ENCODE measurements at places on chromosomes 4 and X.

GRCh38 chr4:94332983-94333590 lies 9.5 kb downstream of the HPGDS start:
- H3K4me1 ChIP-seq, result no peaks in the 10 kb centered on the region
- no peak for ATAC-seq
- H3K36me3 ChIP-seq, result no peaks in the 10 kb centered on the region
- H3K27ac ChIP-seq, result no peak overlapping the region
- H3K4me3 ChIP-seq, result no peak overlapping the region

DNA sequence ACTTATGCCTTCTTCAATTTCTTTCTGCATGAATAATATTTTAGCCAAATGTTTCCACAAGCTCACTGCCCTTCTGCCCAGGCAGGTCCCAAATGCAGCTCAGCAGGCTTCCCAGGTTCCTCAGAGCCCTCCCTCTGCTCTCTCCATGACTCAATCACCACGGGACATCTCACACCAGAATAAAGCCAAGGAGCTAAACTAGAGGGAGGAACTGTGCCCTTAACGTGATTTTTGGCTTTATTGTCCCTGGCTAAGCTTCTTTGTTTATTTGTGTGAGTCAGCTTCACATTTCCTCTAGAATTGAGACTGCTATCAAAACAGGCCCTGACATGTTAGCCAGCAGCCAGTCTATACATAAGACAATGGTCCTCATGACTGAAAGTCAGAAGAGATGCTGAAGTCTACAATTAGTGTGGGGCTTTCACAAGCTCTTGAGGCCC lies 186.4 kb upstream of the GALNT7 start:
- H3K27ac ChIP-seq, result no peak overlapping the region
- H3K4me1 ChIP-seq, result no peaks in the 10 kb centered on the region
- H3K27me3 ChIP-seq, result peaks cover 15% of the 10 kb centered on the region
- no peaks in the 10 kb centered on the region for H3K36me3 ChIP-seq
- peak; percentile 16 for ATAC-seq

DNA sequence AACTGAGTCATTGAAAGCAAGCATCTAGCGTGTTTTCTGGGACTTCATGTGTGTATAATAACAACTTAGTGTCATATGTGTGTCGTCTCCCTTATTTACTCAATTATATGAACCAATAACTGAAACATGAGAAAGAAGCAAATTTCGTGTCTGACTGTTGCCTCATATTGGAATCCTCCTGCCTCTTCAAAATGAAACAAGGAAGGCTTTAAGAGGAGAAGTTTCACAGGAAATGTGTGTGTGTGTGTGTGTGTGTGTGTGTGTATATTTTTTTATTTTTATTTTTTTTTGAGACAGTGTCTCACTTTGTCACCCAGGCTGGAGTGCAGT lies 145.8 kb upstream of the SFRP2 start:
- peaks cover 5% of the 10 kb centered on the region for H3K4me1 ChIP-seq
- no peak for ATAC-seq
- H3K27me3 ChIP-seq, result peaks cover 31% of the 10 kb centered on the region
- no peaks in the 10 kb centered on the region for H3K36me3 ChIP-seq
- no peak overlapping the region for H3K4me3 ChIP-seq

DNA sequence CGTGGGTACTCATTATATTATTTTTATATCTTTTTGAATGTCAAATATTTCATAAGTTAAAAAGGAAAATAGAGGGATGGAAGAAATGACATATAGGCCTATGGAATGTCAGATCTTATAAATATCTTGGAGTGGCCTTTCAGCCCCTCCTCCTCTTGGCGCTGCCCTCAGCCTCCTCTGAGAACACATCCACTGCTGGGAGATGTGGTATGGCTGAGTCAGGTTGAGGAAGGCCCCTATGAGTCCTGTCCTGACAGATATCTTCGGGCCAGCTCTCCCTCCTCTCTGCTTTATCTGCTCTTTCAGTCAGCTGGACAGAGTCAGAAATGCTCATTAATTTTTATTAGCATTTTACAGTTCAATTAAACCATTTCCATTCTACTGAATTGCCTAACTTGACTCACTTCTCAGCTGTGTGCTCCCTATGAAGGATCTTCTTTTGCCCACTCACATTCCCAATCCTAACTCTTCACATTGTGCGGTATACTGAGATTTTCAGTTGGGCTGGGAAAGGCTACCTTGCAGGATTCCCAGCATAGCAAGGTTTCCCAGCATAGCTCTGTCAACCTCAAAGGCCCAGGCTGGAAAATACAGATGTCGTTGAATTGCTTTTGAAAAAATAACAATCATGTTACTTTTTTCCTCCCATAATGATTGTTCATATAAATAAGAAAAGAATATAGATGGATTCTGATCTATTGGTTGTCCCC lies 128.0 kb downstream of the ARHGEF9 start:
- H3K4me3 ChIP-seq, result no peak overlapping the region
- no peak overlapping the region for H3K27ac ChIP-seq
- peaks cover 48% of the 10 kb centered on the region for H3K36me3 ChIP-seq

GRCh38 chr4:128810331-128810870 lies 901 bp downstream of the JADE1 start:
- peaks cover 10% of the 10 kb centered on the region for H3K4me1 ChIP-seq
- no peaks in the 10 kb centered on the region for H3K36me3 ChIP-seq

- no peaks in the 10 kb centered on the region for H3K4me1 ChIP-seq
- H3K4me3 ChIP-seq, result no peak overlapping the region
- H3K36me3 ChIP-seq, result no peaks in the 10 kb centered on the region
- no peak for ATAC-seq
- no peaks in the 10 kb centered on the region for H3K27me3 ChIP-seq
Measured at GRCh38 chrX:98501426-98501825, 1617.7 kb downstream of the RPA4 start.

DNA sequence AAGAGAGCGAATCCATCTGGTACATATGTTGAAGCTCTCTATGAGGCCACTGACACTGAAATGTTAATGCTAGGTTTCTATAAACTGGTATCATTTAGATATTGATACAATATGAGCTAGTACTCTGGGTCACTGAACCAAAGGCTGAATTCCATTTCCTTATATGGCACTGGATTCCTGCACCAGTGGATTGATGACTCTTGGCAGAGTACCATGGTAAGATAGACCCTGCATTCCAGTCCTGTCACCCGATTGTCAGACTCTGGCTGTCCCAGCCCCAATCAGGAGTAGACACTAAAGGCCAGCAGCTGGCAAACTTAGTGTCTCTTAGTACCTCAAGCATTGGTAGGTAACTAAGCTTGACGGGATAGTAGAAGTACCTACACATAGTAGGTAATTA lies 44.0 kb upstream of the EOLA2 start:
- no peaks in the 10 kb centered on the region for H3K4me1 ChIP-seq
- H3K36me3 ChIP-seq, result no peaks in the 10 kb centered on the region
- no peak overlapping the region for H3K27ac ChIP-seq
- H3K4me3 ChIP-seq, result no peak overlapping the region

- peak overlapping the region; percentile 94 for H3K27ac ChIP-seq
- peaks cover 50% of the 10 kb centered on the region for H3K36me3 ChIP-seq
- peaks cover 7% of the 10 kb centered on the region for H3K4me1 ChIP-seq
- no peaks in the 10 kb centered on the region for H3K27me3 ChIP-seq
- peak overlapping the region; percentile 98 for H3K4me3 ChIP-seq
Measured at GRCh38 chrX:48540028-48540375, 488 bp downstream of the TBC1D25 start.
